CD4-positive, alpha-beta T cell treated with Interleukin-17A for 1 hour (primary cell): ENCODE measurements at places on chromosomes 3 and 15.
A peak's percentile ranks its signal among the peaks of the same experiment; 100 is the strongest.

GRCh38 chr3:87186608-87187159 is 40.4 kb upstream of the CHMP2B start:
- no peak for DNase-seq

- no peak for DNase-seq
Measured at GRCh38 chr3:179933080-179933479, 103.7 kb downstream of the PEX5L start.

DNA sequence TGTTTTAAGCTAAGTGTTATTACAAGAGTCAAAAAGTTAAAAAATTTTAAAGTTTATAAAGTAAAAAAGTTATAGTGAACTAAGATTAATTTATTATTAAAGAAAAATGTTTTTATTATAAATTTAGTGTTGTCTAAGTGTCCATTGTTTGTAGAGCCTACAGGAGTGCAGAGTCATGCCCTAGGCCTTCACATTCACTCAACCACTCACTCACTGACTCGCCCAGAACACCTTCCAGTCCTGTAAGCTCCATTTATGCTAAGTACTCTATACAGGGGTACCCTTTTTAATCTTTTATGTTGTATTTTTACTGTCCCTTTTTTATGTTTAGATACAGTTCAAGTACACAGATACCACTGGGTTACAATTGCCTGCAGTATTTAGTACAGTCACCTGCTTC is 37.2 kb downstream of the EEFSEC start:
- no peak for DNase-seq

GRCh38 chr3:98073486-98073885 is 13.5 kb upstream of the OR5AC2 start:
- no peak for DNase-seq

DNA sequence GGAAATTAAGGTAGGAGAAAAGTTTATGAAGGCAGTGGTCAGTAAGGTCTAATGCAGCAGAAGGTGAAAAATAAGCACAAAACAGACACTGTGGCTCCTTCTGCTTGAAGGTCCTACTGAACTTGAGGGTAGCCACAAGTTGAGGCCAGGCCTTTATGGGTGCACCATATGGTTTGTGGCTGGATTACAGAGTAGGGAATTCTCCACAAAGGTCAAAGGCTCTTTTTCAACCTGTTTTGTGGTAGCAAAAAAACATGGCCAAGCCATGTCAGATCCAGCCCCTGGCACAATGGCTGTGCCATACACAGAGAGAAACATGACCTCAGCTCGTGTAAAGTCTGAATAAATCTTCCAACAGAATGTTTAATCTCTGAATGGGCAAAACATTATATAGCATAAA is 214.0 kb downstream of the SATB1 start:
- no peak for DNase-seq

DNA sequence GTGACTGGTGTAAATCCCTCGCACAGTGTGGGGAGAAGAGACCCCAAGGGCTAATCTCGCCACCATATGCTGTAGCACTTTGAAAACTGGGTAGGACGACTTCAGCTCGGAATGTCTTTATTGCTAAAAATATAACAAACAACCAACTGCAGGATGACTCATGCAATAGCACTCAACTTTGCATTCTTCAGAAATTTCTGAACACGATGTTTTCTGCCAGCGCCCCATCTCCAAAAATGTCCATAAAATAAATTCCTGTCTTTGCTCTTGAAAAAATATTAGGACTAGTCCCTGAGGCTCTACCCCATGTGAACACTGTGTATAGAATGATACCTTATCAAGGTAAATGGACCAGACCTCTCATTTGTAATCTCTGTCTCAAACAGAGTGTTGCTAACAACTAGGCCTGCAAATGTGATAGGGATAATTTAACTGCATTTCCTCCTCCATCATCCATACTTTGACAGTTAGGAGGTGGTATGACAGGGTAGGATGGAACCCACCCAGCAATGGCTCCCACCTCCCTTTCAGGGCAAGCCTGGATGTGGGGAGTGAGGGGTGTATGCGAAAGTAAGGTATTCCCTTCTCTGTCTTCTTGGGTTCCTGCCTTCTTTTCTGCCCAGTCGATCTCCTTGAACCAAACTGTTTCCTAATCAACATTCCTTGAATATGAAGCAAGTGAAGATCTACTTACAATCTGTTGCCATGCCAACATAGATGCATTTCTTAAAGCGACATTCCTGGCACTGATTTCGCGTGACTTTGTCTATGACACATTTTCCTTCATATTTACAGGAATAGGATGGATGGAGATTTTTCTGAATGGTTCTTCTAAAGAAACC is 201.1 kb downstream of the NR1D2 start:
- DNase-seq, result no peak

- DNase-seq, result no peak
Measured at GRCh38 chr3:35663471-35663870, 24.1 kb downstream of the ARPP21 start.

DNA sequence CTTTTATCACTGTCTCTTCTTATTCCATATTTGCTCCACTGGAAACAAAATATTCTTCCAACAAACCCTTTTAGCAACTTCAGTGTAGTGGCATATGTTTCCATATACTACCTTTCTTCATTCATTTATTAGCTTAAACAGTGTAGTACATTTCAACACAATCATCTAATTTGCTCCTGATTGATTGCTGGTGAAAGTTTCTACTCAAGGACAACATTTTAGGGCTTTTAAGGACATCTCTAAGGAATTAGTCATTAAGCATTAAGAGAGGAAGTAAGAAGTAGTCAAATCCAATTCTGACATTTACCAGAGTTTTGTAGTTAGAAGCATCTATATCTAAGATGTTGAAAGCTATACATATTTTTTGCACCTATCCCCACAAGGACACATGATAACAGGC is 55.8 kb downstream of the RSRC1 start:
- no peak for DNase-seq

DNA sequence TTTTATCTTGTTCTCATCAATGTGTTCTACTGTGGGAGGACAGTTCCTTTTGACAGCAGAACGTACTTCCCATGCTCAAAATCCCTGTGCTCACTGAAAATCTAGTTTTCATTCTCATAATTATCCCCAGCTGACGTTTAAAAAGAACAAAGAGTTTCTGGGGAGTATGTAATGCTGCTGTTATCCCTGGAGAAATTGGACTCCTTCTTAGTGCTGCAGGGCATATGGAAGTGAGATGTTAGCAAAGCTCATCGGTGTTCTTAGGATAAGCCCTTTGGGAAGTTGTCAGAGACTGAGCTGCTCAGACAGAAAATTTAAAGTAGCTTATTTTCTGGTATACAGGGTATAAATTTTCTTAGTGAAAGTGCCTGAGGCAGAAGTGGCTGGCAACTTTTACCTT is 66.5 kb downstream of the CDAN1 start:
- no peak for DNase-seq

GRCh38 chr3:12470111-12470510 is 14.2 kb upstream of the TSEN2 start:
- DNase-seq, result no peak

- no peak for DNase-seq
Measured at GRCh38 chr3:71052716-71053115, 530.8 kb downstream of the FOXP1 start.

GRCh38 chr3:2822611-2823010 is 287.6 kb downstream of the IL5RA start:
- DNase-seq, result no peak

DNA sequence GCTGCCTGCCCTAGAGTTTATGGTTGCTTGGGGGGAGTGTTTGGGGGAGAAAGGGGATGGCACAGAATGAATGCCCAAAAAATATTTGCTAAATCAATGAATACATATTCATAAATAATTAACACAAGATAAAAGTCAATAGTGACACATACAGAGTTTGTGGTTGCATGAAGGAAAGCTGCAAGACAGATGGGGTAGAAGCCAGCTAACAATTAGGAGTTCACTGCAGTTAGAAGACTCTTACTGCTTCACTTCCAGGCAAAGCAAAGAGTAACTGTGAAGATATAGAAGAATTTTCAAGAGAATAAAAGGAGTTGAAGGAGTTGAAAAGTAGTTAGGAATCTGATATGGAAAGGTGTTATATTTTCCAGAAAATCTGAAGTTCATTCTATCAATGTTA is 72.4 kb downstream of the ZNF280D start:
- DNase-seq, result no peak

DNA sequence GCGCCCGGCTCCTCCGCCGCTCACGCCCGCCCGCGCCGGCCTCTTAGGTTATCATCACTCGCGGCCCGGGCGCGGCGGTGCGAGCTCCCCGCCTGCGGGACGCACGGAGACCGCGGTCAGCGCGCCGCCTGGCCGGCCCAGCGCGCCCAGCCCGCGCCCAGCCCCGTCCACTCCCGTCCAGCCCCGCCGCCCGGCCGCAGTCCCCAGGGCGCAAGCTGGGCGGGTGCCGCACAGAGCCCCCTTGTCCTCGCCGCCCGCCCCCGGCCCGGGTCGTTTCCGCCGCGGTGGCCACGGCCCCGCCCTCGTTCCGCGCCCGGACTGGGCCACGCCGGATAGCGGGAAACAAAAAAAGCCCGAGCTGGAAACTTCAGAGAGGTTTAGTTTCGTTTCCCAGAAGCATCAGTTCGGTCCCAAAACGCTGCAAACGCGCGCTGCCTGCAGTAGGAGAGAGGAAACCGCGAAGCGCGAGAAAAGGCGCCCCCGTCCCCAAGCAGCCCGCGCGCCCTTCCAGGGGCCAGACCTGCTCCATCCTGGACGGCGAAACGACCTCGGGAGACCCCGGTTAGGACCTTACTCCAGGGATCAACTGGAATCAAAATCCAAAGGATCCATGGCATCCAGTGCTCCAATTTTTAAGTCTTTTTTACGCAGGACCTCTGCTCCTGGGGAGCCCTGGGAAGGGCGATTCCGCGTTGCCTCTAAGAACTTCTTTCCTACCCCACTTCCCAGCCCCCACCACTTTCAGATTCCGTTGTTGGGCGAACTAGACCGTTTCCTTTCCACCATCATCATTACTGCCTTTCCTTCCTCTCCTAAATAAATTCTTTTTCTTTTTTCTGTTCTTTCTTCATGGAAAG is at the start of gene ATP10A:
Gene ATP10A, minus strand, starts transcription at position 217 of the 857 bp plus-strand sequence. CDS start 231 bp downstream, outside the sequence.
- peak; percentile 52 for DNase-seq

DNA sequence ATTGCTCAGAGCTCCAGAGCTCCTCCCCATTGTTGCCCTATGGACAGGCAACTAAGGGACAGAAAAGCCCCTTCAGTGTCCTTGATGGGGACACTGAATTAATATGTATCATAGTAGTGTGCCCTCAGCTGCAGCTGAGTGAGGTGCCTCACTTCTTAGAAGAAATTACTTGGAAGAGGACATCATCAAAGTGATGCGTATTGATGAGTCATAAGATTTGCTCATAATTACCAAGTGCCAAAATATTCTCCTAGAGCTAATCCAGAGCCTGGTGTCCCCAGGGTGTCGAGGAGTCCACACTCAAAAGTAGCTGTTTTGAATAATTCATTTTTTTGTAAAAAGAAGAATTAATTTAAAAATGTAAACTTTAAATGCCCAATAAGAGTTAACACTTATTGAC is 200.7 kb upstream of the SEMA6D start:
- DNase-seq, result no peak
